Cerebellar cortex (tissue), 1 donor: ENCODE measurements at places on chromosomes 12 and 14.

DNA sequence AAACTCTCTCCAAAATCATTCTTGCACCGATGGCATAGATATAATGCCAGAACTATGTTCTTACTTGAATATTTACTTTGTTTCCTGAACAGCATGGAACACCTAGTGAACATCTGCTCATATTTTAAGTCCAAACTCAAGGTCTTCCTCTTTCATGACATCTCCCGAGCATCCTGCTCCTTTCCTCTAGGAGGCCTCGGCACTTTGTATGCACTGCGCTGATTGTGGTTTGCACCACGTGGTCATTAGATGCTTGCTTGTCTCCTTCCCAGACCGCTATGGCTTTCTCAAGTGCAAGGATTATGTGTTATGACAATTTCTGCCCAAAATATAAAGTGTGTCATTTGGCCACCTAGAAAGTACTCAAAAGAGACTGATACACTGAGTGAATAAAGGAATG lies 912.0 kb downstream of the GALC start:
- no peak for DNase-seq

GRCh38 chr12:104938371-104938770 lies 19.7 kb downstream of the SLC41A2 start:
- DNase-seq, result no peak

GRCh38 chr14:60266021-60266937 lies 17.3 kb downstream of the PPM1A start:
- no peak for DNase-seq

- DNase-seq, result no peak
Observed at GRCh38 chr12:57389033-57389432, 41.8 kb downstream of the R3HDM2 start.

- DNase-seq, result peak; percentile 74
Observed at GRCh38 chr12:121581686-121582429, 1.0 kb upstream of the KDM2B start.

DNA sequence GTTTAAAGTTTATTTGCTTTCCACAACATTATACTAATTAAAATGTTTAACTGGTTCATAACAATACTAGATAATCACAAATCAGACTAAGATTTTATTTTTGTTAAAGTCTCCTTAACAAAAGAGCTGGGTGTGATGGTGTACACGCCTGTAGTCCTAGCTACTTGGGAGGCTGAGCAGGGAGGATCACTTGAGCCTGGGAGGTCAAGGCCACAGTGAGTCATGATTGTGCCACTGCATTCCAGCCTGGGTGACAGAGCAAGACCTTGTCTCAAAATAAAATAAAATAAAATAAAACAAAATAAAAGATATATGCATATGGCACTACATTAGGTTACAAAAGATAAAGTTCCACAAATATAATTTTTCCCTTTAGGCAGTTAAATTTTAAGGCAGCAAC lies 5.6 kb downstream of the MIS18BP1 start:
- DNase-seq, result no peak

- DNase-seq, result no peak
Observed at GRCh38 chr12:93059925-93060665, 131.0 kb upstream of the EEA1 start.

DNA sequence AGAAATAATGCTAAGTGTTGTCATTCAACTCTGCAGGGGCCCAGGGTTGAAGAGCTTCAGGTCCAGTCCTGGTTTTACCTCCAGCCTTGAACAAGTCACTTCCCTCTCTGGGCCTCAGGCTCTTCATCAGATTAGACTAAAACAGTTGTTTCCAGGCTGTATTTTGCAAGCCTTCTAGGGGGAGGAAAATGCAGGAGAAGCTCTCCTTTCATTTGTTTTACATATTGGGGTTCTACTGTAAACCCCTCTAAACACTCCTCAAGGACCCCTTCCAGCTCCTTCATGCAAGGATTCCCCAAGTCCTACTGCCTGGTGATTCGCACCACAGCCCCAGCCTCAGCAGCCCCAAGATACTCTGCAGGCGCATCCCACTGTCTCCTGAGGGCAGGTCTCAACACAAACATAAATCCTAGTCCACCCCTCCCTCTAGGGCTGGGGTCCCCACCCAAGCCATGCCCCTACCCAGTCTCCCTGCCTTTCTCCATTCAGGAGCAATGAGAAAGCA lies 2.7 kb downstream of the SDR9C7 start:
- DNase-seq, result no peak

GRCh38 chr14:55954108-55954507 lies 164.1 kb upstream of the PELI2 start:
- no peak for DNase-seq
